Femur (tissue), 1 donor: ENCODE measurements at places on chromosomes 2 and 18.

GRCh38 chr2:195055996-195056395, 601.0 kb upstream of the SLC39A10 start:
- DNase-seq = no peak

DNA sequence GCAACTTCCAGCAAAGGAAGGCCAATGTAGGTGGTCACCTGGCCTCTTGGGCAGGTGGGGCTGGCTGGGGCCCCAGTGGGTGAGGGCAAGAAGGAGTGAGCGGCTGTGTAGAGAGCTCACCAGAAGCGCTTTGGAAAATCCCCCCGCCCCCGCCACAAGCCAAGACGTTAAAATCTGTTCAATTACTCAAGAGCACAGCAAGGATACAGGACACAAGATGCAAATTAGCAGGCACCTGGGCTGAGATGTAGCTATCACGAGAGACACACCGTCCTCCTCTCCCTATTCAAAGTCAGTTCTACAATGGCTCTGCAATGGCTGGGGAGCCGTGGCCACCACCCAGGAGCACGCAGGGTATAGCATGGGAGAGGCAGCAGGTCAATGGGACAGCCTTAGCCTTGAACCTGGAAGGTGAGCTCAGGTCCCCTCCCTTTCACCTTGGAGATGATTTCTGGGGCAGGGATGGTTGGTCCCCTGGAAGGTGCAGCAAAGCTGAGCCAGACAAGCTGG, 38.5 kb upstream of the GPR17 start:
- DNase-seq = no peak

GRCh38 chr18:49141491-49141890, 190.7 kb upstream of the SMAD7 start:
- DNase-seq = no peak

DNA sequence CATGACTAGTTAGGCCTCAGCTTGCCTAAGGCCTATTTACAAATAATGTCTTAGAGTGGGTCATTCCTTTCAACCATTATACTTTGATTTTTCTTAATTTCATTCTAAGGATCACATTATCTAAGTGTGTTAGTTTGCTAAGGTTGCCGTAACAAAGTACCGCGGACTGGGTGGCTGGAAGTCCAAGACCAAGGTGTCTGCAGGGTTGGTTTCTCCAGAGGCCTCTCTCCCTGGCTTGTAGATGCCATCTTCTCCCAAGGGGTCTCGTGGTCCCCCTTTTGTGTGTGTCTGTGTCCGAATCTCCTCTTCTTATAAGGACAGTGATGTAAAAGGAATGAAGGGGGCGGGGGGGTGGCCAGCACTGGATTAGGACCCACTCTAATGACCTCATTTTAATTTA, 18.4 kb upstream of the ITM2C start:
- no peak for DNase-seq

DNA sequence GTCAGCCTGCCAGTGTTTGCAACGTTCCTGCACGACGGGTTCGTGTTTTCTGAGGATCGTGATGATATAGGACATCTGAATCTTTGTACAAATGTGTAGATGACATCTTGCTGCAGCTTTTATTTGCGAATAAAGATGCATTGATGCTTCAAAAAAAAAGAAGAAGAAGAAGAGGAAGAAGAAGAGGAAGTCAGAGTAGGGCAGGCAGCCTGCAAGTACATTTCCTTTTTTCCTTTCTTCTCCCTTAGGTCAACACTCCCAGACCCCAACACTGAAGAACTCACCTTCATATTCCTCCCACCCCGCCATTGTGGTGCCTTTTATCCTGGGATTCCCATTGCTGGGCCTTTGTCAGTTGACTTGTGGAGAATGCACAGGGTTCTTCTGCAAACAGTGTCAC, 91.5 kb downstream of the FHOD3 start:
- no peak for DNase-seq

DNA sequence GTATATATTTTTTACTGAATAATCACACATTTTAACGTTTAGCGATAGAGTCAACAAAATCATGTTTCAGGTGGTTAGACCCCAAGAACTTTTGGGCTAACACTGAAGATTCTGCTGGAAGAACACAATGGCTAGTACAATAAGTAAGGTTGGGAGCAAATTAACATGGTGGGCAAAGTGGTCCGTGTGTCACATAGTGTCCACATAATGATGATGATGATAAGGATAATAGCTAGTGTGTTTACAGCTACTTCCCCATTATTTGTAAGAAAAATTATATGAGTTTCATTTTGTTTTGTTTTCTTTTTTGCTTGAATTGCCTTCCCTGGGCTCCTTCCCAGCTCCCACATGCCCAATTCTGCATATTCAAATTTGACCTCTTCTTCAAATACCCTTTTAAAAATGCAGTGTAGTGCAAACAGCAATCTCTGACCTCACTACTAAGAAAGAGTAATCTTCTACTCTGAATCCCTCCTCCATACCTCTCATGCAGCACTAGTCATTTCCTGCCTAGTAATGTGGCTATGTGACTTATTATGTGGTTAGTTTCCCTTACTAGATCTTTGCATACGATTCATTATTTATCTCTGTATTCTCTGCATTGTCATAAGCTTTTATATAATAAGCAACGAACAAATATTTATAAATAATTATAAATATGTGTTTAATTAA, 16.9 kb upstream of the VPS54 start:
- no peak for DNase-seq

DNA sequence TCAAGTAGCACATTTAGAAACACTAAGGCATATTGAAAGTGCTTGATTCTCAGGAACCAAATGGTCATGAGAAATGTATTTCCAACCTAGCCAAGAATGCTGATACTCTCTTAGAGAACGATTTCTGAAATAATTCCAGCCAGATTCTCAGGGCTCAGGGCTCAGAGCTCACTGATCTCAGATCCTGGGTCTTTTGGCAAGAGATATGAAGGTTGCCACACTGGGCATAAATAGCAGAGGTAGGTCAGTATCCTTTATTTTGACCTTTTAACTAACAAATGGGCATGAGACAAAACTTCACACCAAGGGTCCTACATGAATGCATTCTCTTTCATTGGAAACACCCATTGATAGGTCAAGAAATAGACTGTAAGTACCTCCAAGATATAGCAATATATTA, 364.1 kb downstream of the ALK start:
- DNase-seq = no peak

DNA sequence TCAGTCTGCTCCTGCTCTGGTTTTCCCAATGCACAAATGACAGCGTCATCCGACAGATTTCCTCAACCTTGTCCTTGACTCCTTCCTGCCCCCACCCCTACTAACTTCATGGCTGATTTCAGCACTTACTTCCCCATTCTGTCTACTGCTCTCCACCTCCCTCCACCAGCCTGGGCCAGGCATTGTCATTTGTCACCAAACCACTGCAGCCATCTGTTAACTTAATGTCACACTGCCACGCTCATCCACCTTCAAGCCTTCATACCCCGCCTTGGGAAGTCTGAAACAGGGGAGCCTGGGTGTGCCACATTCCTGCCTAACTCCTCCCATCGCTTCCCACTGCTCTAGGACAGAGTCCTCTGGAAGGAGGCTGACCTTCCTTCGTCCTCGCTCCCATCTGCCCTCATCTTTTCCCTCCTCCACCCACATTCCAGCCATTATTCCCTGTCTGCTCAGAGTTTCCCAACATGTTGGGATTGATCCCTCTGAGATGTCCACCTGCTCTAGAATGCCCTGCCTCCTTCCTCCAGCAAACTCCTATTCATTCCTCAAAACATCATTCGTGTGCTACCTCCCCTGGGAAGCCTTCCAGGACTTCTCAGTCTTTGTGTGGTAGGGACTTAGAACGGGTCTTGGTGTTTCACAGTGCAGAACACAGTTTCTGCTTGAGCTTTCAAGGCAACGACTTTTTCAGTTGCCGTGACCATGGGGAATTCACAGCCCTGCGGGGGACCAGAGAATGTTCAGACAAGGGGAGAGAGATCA, 42.2 kb upstream of the SMAD7 start:
- peak; percentile 53 for DNase-seq

- DNase-seq = peak; percentile 10
Measured at GRCh38 chr18:13424363-13424762, 205.8 kb downstream of the LDLRAD4 start.

- peak; percentile 77 for DNase-seq
Measured at GRCh38 chr2:127651971-127652550, 6.1 kb downstream of the GPR17 start.

GRCh38 chr2:181104512-181105115, 124.2 kb downstream of the UBE2E3 start:
- no peak for DNase-seq

GRCh38 chr2:150256736-150257135, 230.7 kb downstream of the RND3 start:
- no peak for DNase-seq

- DNase-seq = no peak
Measured at GRCh38 chr18:21857871-21858270, 117.3 kb downstream of the MIB1 start.

- DNase-seq = no peak
Measured at GRCh38 chr2:208466151-208466919, 59.7 kb downstream of the PTH2R start.

DNA sequence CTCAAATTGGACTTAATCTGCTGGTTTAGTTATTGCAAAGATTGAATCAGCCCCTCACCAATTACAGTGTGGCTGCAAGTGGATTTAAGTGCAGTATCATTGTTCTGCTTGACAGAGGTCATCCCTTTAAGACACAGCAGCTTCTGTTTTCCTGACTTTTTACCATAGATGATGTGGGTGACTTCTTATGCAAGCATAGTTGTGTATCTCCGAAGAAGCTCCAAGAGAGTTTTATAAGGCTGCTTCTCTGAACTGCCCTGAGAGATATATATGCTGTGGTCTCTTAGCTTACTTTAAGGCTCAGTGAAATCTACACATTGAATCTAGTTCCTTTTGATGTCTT, 3.5 kb downstream of the TRIB2 start:
- DNase-seq = no peak

- DNase-seq = no peak
Measured at GRCh38 chr2:217330647-217331046, 470.8 kb upstream of the TNP1 start.

DNA sequence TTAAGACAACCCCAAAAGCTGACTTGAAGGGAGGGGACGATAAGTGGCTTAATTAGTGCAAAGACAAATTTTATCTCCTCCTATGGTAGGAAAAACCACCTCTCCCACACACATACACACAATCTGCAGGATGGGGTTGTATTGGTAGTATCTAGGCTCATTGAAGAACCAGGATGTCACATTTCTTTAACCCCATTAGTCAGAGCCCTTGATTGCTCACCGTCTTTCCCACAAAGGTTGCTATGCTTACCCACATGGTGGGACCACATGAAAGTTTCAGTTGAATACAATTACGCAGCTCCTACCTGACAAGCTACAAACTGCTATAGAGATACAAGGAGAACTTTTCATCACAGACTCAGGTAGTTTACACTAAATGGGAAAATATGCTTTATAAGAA, 765.0 kb upstream of the CELF4 start:
- DNase-seq = no peak

GRCh38 chr18:13480571-13481255, 245.6 kb downstream of the FAM210A start:
- DNase-seq = no peak

GRCh38 chr2:39845460-39846146, 66.5 kb upstream of the THUMPD2 start:
- DNase-seq = no peak

GRCh38 chr2:667332-667999, 9.7 kb downstream of the TMEM18 start:
- no peak for DNase-seq

- no peak for DNase-seq
Measured at GRCh38 chr2:111128096-111128495, 7.4 kb downstream of the BCL2L11 start.

DNA sequence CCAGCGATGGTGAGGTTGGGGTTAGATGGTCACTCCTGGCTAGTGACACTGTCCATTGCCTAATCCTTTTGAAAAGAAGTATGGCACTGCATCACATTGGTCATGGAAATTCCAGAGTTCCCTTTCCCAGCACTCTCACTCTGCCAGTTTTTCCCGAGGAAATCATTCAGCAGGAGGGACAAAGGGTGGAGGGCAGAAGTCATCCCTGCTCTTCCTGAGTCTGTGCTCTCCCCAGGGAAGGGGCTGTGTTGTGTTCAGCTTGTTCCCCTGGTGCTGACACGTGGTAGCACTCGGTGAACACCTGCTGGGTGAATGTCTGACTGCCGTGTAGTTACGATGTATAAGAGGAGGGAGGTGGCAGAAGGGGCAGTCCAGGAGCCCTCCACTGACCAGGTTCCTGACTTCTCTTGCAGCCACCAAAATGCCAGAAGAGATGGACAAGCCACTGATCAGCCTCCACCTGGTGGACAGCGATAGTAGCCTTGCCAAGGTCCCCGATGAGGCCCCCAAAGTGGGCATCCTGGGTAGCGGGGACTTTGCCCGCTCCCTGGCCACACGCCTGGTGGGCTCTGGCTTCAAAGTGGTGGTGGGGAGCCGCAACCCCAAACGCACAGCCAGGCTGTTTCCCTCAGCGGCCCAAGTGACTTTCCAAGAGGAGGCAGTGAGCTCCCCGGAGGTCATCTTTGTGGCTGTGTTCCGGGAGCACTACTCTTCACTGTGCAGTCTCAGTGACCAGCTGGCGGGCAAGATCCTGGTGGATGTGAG, 21.6 kb downstream of the STEAP3 start:
- no peak for DNase-seq

GRCh38 chr2:204608237-204608939, 63.1 kb downstream of the PARD3B start:
- DNase-seq = peak; percentile 65

GRCh38 chr2:178568227-178568626, 88.0 kb downstream of the PLEKHA3 start:
- DNase-seq = no peak

DNA sequence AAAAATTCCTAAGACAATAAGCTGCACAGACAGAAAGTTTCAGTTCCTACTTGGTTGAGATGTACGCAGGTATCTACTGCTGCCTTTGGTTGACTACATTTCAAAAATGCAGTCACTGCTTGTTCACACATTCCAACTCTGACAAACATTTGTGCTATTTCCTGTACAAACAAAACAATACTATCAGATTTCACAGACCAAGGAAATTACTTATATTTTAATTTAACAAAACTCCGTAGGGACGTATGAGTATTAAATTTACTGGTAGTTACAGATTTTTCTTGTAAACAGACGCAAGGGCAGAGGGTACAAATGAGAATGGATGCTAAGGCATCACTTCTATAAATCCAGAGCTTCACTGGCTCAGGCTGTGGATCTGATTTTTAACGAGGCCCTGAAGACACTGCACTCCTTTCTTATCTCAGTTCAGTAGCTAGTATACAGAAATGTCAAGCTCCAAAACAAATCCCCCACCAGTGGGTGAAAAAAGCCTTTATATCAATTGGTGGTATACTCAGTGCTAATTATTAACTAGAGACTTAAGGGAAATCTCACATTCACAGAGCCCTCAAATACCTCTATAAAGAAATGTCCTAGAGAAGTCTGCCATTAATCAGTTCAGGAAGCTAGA, 31.7 kb upstream of the TTC32 start:
- DNase-seq = no peak
